ENCODE measurements at places on chromosomes 2 and 18.

DNA sequence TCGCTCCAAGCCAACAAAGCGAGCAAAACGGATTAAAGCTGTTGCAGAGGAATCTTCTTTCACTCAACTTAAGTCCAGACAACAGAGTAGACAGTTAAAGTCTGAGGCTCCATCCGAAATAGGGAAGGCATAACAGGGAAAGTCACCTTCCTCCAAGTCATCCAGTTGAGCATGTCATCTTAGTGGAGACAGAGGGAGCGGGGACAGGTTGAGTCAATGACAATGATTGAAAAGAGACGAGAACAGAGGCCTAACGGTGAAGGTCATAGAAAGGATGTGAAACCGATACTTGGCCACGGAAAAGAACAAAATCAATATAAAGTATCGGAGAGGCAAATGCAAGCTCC is 455 bp downstream of the C18orf32 start:
- peak; percentile 51 for DNase-seq

DNA sequence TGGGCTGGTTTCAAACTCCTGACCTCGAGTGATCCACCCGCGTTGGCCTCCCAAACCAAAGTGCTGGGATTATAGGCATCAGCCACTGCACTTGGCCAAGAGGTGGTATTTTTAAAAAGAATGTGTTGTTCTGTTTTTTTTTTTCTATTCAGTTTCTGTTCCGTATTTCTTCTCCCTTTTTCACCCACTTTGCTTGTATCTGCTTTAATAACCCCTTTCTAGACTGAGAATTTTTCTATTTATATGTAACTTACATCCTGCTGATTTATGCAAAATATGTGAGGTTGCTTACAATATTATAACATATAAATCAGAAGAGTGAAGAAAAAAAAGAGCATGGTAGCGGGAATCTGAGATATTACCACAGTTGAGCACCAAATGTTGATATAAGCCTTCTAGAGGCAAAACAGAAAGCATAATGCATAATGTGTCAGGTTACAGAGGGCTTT is 17.2 kb upstream of the LYPD6B start:
- no peak for DNase-seq

DNA sequence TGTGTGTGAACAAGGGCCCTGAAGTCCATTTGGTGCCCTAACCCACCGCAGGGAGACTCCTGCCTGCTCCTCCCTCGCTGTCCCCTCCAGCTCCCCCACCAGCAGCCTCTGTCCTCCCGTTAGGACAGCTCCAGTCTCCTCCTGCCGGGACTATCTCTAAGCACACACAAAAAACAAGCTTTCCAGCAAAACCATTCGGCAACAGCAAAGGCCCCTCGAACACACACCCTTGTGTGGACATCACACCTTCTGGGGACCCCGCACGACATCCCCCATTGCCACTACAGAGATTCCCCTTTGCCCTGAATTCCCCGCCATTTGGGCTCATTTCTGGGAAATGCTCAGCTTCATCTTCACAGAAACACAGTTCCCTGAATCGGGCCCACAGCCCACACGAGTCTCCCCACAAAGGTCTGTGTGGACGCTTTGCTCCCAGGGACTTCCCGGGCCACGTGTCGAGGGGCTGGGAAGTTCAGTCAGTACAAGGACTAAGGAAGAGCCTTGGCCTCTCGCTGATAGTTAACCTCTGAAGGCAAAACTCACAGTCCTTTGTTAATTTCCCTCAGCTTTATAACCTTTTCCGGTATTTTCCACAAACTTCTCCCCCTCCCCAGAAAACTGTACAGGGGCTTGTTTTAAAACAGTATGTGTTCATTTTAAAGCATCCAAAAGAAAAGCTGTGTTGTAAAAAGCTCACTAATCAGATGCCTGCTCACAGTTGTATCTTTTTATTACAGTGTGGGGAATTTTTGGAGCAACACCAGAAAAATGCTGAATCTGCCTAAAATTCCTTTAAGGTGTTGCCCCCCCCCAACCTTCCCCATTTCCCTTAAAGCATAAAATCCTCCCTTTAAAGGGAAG is 25.9 kb downstream of the SMAD7 start:
- no peak for DNase-seq

DNA sequence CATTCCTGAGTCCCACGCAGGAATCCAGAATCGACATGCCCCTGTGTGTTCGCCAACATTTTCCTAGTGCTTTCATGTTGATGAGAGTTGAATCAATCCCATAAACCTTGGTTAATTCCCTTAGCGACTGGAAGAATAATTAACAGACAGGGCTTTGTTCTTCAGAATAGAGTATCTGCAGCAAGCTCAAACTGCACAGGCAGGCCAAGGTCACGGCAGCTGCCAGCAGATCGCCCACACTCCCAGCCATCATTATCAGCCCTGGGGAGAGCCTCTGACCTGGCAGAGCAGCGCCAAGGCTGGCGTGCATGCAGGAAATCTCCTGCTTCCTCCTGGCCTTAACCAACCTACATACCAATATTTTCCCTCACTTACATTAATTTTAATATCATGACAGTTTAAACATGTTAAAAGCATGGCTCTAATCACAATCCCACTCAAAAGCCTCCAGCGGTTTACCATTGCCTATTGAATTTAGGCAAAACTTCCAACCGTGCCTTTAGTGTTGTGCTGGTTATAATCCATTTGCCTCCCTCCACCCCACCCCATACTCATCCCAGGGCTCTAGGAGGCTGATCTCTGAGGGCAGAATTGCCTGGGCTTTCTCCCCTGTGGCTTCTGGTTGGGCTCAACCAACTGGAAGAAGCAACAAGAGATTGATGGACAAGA is 46.8 kb upstream of the NCK2 start:
- DNase-seq, result no peak

DNA sequence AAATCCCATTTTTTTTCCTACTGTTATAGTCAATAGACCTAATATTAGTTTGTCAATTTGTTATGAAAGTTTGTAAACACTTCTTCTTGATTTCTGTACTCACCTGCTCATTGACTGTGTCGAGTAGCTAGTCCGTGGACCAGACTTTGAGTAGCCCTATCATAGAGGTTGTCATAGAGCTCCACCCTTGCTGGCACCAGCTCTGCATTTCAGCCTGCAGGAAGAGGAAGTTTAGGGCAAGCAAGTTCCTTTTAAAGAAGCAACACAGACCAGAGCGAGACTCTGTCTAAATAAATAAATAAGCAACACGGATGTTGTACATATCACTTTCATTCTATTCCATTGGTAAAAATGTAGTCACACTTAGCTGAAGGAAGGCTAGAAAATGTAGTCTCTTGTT is 74.0 kb downstream of the MCFD2 start:
- no peak for DNase-seq
